ENCODE measurements at places on chromosomes 16 and 17.

- peak; percentile 40 for DNase-seq
Observed at GRCh38 chr17:50816771-50817751, 18.3 kb upstream of the WFIKKN2 start.

DNA sequence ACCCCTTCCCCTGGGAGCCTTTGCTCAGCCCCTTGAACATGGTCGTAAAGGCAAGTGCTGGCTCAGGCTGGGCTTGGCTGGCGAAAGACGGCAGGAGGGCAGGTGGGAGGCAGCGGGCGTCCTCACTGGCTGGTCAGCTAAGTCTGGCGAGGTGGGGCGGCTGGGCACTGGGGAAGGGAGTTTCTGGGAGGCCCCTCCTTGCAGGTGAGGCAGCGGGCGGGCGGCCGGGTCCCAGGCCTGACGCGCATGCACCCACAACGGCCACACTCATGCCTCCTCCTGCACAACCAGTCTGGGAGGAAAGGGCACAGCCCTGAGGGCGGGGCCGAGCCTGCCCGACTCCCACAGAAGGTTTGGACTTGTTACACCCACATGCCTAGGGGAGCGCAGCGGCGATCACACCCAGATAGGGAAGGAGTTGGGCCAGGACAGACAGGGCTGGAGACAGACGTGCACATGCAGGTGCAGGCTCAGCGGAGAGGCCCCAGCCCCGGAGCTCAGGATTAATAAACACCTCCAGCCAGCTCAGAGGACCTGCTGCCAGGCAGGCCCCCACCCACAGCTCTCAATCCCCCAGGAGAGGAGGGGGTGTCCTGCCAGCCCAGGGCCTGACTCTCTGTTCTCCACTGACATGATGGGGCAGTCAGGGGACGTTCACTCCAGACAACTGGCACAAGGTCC, at the start of gene EVPL:
Gene EVPL (minus strand): TSS at position 148 of the 681 bp plus-strand sequence. CDS start 108 bp downstream, at position 40.
- no peak for DNase-seq

GRCh38 chr17:47895347-47895855, 635 bp upstream of the SP2 start:
- no peak for DNase-seq

GRCh38 chr17:71187145-71187878, 933.5 kb upstream of the SOX9 start:
- no peak for DNase-seq

- no peak for DNase-seq
Observed at GRCh38 chr17:41907633-41908539, 10.9 kb downstream of the ACLY start.

DNA sequence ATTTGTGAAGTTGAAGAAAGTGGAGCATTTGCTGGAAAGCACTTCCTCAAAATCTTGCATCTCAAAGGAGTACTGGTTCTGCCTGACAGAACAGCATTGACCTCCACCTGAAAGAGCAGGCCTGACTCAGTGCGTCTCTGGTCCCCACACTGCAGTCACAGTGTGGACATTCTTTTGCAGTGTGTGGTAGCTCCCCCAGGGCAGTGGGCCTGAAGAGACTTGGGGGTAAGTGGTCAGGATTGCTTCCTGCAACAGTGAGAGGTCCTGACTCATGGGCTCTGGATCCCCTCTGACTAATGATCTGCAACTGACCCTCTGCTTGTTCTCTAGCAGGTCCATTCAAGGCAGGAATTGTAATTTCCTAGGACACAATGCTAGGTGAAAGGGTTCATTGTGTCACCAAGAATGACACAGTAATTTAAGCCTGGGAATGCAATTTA, 204.9 kb upstream of the KCNJ16 start:
- no peak for DNase-seq

DNA sequence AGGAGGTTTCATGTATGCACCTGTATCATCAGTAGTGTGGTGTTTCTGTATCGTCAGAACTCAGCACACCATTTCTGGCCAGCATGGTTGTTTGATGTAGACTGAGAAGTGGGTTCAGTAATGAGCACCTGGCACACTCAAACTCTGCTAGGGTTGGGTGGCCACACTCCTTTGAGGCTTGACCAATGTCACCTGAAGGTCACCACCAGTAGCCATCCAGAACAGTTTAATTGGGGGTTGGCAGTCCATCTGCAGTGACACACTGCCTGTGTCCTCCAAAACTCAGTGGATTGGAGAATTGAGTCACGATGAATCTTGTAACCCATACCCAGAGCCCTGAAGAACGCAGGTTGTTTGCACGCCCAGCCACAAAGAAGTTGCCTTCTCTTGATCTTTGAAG, 86.8 kb upstream of the HSBP1 start:
- DNase-seq, result no peak

- DNase-seq, result no peak
Observed at GRCh38 chr16:21574372-21574771, 25.0 kb upstream of the METTL9 start.

- DNase-seq, result no peak
Observed at GRCh38 chr16:77190190-77190477, 856 bp upstream of the MON1B start.

GRCh38 chr17:43880420-43880991, 26.8 kb downstream of the MPP2 start:
- DNase-seq, result no peak

DNA sequence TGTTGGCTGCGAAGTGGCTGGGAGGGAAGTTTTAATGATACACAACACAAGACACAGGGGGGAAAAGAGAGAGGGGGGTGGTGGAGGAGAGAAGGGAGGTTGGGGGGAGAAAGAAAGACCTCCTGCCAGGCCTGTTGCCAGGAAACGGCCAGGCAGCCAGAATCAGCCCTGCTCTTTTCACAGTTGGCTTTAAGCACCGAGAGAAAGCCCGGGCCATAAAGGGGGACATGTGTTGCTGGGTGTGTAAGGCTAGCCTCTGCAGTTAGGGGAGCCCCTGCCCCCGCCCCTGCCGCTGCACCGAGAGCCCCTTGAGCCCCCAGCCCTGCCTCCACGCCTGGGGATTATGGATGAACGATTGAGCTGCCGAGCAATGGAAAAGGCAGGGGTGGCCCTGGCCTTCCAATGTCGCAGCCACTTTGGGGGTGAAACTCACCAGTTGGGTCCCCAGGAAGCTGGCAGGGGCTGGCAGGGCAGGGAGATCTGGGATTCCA, 13.9 kb upstream of the WNT3 start:
- no peak for DNase-seq

- no peak for DNase-seq
Observed at GRCh38 chr16:84911486-84912216, 91.9 kb downstream of the CRISPLD2 start.

GRCh38 chr17:17824119-17824782, 12.5 kb downstream of the SREBF1 start:
- DNase-seq, result no peak
